ENCODE measurements at places on chromosomes 2 and 18.

GRCh38 chr2:174445248-174445647 is 41.6 kb downstream of the GPR155 start:
- DNase-seq: no peak

- no peak for DNase-seq
Observed at GRCh38 chr2:127173057-127173456, 47.0 kb downstream of the CYP27C1 start.

DNA sequence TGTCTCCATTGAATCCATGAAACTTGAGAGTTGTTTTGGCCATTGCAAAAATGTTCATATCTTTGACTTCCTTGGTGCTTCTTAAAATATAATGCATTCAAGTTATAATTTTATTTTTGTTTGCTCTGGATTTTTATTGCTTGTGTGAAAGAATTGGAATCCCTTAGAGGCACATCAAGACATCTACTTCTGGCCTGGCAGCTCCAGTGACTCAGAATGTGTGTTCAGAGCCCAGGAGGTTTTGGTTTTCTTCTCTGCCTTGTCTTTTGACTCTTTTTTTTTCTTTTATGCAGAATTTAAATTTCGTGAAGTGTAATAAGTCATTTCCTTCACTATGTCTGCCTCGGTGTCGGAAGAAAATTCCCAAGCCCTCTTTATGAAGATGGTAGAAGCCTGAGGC is 180.2 kb downstream of the LTBP1 start:
- DNase-seq: no peak

GRCh38 chr2:167966937-167967913 is 280.2 kb downstream of the STK39 start:
- DNase-seq: no peak

GRCh38 chr2:25417715-25418369 is 76.1 kb upstream of the DNMT3A start:
- no peak for DNase-seq

DNA sequence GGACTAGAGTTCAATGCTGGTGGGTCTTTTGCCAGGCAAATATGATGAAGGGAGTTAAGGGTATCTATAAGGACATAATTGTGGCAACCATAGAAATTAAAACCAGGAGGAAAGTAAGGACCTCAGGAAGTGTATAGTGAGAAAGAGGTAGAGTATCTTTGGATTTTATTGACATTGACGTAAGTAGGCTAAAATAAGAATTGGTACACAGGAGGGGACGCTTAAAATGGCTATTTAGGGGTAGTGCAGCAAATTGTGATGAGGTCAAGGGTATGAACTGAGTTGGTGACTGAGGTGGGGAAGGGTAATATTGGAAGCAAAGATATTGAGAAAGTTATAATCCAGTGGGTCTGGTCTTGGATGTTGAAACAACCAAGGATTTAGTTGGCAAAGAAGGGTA is 42.7 kb downstream of the MARCHF7 start:
- no peak for DNase-seq

DNA sequence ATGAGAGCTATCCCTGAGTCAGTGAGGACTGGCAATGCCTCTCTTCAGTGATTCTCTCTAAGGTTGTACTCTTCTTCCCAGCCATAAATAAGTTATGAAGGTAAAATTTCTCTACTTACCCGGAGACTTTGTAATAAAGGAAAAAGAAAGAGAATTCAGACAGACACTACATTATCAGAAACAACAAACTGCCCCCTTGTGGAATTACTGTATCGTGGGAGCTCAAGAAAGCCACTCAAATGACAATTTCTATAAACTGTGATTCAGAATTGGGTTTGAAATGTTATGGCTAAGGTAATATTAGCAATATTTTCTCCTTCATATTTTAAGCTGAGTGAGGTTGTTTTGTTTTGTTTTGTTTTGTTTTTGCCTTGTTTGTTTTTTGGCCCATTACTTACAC is 155.8 kb upstream of the TANK start:
- DNase-seq: no peak

- DNase-seq: no peak
Observed at GRCh38 chr2:221975151-221975550, 323.6 kb downstream of the PAX3 start.

GRCh38 chr2:74364533-74365505 is 15.3 kb downstream of the DCTN1 start:
- DNase-seq: no peak

DNA sequence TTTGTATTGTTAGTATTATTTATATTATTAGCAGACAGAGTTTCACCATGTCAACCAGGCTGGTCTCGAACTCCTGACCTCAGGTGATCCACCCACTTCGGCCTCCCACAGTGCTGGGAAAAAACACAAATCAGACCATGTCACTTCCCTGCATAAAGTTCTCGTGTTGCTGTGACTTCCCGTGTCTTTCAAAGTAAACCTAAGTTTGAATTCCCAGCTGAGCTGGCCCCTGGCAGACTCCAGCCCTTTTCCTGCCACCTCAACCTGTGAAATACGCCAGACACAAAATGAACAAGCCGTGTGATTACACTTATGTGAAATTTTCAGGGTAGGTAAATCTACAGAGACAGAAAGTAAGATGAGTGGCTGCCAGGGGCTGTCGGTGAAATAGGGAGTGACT is 7.9 kb downstream of the BOK start:
- DNase-seq: no peak

- no peak for DNase-seq
Observed at GRCh38 chr2:16645775-16646559, 19.7 kb downstream of the CYRIA start.

DNA sequence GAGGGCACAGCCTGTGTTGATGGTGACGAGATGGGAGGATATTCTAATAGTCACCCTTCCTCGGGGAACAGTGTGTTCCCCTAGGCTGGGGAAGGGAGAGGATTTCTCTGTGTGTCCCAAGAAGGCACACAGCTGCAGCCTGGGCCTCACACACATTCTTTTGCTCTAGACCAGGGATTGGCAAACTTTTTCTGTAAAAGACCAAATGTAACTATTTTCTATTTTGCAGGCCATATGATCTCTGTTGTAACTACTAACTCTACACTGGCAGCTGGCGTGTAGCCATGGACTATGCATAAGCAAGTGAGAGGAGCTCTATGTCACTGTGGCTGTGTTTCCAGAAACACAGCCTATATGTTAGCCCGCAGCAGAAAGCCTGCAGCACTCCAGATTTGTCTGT is 65.8 kb downstream of the ARHGAP28 start:
- DNase-seq: no peak

DNA sequence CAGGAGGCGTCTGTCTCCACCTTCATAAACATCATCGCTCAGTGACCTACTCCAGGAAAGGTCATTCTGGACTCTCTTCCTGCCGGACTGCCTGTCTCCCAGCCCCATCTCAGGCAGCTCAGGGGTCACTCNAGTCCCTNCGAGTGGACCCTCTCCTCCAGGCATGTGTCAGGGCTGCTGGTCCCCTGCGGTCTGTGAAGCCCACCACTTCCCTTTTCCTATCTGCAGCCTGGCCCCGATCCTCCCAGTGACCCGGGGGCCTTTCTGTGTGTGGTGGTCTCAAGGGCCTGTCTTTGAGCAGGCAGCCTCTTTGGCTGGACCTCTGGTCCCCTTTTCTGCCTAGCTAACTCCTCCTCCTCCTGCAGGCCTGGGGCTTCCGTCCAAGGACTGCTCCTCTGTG is 5.9 kb upstream of the PARD6G start:
- DNase-seq: no peak

DNA sequence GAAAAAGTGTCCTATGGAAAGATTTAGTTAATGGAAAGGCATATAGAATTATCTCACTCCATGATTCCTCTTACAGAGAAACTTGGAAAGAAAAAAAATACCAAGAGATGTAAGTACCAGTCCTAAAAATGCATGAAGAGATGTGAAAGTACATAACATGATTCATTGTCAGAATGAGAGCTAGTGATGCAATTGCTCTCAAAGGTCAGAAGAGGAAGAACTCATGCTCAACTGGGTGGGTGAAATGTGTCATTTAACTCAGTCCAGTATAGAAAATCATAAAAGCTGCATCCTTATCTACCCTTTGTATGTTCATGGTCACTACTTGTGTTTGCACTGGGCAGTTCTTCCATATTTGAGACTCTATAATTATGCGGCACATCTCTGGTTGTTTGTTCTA is 300.0 kb upstream of the PIK3C3 start:
- DNase-seq: no peak

GRCh38 chr2:226794751-226795171 is 4.9 kb downstream of the IRS1 start:
- DNase-seq: no peak

- no peak for DNase-seq
Observed at GRCh38 chr2:231161877-231162329, 36.5 kb upstream of the ARMC9 start.

GRCh38 chr2:44579837-44580230 is 218.1 kb downstream of the CAMKMT start:
- no peak for DNase-seq

DNA sequence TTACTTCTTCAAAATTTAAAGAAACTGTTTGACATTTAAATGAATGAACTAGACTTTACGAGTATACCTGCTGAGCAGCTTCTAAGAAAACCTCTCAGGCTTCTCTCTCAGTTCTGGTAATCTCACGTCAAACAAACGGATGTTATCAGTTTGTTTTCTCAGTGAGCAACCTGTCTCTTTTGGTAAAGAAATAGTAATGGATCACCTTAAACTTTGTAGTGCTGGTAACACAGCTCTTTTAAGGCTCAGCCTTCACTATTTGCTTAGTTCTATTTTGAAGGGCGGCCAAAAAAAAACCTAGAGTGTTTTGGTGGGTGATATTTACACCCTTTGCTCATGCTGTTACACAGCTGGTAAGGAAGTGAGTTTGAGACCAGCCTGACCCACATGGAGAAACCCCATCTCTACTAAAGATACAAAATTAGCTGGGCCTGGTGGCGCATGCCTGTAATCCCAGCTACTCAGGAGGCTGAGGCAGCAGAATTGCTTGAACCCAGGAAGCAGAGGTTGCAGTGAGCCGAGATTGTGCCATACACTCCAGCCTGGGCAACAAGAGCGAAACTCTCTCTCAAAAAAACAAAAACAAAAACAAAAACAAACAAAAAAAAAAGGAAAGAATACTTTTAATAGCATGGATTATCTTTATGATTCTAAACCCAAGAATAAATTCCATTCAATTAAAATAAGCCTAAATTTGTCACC is 15.9 kb downstream of the FN1 start:
- no peak for DNase-seq
